ENCODE measurements at places on chromosomes 2 and 18.

DNA sequence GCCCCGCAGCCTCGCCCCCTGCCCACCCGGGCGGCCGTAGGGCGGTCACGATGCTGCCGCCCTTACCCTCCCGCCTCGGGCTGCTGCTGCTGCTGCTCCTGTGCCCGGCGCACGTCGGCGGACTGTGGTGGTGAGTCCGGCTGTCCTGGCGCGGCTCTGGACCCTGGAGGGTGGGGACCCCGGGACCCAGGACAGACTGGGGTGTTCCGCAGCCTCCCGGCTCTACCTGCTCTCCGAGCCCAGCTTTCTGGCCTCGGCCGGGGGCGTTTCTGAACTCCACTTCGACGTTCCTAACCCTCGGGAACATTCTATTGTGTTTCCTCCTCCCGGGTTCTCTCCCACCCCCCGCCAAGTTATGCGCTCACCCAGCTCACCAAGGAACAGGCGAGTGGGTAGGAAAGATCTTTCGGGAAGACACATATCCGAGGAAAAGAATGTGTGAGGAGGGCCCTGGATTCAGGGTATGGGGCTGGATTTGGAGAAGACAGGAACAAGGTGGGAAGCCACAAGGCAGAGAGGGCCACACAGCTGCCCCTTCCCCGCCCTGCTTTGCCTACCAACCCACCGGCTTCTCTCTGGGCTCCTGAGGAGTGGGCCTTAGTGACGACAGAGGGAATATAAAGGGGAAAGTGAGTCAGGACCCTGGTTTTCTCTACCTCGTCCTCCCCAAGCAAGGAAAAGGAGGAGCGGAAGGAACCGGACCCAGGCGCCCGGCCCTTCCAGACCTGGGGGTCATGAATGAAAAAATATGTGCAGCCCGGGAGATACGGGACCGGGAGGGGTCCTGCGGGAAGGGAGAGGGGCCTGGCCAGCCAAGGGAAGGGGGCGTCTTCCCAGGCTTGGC, 605 bp downstream of the WNT6 start:
- DNase-seq, result no peak

DNA sequence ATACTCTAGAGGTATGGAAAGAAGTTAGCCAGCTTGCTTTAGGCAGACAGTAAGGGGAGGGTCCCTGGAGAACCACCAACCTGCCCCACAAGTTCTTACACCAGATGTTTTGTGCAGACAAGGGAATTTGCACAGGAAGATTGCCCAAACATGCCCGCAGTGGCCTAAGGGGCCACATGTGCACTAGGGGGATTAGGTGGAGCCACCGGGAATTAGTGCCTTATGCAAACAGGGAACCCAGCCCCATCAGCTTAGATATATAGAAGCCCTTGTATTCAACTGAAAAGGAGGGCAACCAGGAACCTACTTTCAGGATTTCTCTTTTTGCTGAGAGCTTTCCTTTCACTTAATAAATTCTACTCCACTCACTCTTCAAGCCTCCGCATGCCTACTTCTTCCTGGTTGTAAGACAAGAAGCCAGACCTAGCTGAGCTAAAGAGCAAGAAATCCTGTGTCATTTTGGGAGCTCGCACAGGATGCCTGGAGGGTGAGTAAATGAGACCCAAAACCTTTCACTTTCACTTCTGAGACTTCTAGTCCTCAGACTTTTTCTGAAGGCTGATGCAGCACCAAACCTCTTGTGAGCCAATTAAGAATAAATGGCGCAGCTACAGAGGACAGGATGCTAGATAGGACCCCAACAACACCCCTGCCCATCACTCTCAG, 146.3 kb downstream of the GCA start:
- no peak for DNase-seq

DNA sequence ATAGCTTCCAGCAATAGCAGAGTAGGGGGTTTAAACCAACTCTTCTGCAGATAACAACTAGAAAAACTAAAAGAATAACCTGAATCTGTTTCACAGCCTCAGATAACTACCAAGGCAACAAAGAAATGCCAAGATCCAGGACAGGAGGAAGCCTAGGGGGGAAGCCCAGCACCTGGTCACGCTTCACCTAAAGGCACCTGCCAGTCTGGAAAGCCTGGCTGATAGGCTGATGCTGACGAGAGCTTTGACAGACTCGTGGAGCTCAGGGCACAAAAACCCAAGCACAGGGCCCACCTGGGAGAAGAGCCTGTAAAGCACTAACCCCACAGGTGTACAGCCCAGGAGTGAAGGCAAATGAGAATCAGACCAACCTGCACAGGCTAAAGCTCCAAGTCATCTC, 22.6 kb downstream of the EIPR1 start:
- no peak for DNase-seq

DNA sequence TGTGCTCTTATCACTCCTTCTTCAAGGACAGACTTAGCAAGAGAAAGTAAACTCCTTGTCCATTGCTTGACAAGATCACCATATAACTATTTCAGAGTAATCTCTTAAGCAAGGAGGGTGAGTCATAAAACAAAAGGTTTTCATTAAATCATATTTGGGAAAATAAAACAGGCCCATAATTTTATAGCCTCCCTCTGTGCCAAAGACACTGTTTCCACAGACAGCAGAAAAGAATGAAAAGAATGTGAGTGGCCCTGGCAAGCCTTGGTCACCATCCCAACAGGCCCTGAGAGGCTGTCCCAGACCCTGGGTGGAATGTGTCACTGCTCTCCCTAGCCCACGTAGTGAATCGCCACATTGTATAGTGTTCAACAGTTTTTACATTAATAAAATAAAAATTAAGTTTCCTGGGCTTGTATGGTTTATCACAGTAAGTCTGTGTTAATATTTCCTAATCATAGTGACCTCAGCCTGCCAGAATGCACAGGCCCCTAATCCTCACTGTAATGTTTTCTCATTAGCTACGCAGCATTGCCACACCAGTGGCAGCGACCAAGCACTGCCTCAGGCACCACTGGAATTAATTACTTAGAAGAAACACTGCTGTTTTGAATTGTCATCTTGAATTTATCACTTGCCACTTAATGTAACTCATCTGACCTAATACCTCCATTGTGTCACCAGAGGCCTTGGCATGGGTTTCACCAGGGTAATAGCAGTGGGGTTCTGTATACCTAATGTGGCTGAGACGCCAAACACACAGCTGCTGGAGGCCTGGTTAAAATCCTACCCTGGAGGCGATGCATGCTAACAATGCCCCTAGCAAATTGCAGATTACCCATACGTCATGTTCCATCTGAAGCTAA, 401.9 kb downstream of the LNPK start:
- DNase-seq, result peak; percentile 79

DNA sequence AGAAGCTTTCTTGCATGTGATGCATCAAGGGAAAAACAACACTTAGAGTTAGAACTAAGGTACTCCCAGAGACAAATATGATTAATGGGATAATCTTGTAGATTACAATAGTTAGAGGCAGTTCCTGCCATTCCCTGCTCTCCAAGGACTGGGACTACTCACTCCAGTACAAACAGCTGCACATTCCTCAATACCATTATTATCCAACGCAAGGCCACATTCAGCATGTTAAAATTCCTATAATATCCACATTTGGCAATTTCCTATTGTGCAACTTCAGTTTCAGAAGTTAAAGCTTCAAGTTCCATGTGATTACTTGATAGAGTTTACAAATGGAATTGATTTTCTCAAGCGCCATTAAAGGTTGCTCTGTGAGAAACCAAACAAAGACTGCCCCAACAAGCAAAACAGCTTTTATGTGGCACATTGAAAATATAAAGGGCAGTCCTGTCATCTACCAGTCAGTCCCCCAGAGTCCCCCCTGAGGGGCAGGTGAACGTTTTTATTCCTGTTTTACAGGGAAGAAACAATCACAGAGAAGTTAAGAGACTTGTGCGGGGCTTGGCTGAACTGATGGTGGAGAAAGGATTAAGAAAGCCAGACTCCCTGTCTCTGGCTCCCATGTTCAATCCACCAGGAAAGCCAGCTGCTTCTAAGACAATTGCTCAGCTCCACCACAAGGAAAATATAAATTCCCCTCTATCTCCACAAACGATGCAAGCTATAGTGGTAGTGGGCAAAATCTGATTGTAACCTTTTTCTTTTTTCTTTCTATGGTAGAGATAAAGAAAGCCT, 72.6 kb downstream of the TXNL1 start:
- DNase-seq, result peak; percentile 79

DNA sequence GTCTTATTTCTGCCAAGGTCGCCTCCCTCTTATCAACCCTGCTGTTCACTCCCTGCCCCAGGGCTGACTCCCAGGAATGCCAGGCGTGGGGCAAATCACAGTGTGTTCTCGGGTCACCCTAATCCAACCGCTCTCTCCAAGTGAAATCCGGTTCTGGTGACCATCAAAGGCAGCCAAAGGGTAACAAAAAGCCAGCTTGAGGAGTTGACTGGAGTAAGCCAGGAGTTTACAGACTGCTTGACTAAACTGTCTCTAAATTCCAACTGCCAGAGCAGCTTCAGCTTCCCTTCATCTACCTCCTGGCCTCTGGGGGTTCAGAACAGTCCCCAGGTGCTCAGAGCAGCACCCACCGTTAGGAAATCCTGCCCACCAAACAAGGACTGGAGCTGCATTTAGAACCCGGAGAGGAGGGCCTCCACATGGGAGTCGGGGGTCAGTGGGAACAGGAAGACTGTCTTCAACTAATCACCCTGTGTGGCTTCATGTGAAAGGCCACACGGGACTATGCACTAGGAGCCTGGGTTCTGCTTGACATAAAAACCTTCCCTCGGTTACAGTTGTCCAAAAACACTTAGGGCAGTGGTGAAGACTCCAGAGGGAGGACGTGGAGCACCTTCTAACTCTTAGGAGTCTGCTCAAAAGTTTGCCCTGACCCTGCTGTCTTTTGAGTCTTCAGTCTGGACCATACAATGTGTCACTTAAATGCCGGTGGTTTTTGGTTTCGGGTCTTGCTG, 24.2 kb upstream of the MCFD2 start:
- no peak for DNase-seq

GRCh38 chr2:113878743-113879142, 11.1 kb upstream of the ACTR3 start:
- no peak for DNase-seq

DNA sequence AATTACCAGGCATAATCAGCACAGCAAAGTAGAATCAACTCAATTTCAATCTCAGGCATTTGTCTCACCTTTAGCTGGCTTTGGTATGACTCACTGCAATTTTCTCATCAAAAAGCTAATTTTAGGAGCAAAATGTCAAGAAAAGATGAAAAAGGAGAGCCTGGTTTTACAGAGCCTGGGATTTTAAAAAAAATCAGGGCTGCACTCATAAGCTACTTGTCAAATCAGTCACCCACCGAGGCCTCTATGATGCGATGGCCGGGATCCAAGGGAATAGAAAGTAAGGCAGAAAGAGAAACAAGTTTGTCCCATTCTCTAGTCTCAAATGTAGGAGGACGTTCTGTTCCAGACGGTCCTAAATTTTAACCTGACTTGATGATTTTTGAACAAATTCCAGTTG, 170.9 kb downstream of the SOCS6 start:
- no peak for DNase-seq

DNA sequence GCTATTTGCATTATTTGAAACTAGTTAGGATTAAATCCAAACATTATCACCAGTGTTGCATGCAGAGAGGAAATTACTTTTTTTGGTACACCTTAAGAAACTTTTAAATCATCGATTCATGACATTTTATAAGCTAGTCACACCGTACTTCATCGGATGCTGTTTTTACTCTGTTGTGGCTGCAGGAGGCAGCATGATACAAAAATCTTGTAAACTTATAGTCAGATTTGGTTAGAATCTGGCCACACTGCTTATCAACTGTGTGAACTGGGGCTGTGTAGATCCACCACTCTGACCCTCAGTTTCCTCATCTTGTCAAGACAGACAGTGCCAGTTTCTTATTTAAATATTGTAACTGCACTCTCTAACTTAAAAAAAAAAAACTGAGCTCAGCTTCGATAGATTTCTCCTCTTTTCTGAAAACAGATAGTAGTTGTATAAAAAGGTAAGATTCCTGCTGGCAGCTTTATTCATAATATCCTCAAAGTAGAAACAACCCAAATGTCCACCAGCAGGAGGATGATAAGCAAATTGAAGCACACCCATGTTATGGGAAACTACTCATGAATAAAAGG, 77.8 kb downstream of the RAPGEF4 start:
- DNase-seq, result peak; percentile 32

- DNase-seq, result no peak
These were observed 165.2 kb downstream of the TDRD15 start for GRCh38 chr2:21288739-21289520.

- no peak for DNase-seq
These were observed 7.2 kb downstream of the NCL start for GRCh38 chr2:231457101-231457500.

DNA sequence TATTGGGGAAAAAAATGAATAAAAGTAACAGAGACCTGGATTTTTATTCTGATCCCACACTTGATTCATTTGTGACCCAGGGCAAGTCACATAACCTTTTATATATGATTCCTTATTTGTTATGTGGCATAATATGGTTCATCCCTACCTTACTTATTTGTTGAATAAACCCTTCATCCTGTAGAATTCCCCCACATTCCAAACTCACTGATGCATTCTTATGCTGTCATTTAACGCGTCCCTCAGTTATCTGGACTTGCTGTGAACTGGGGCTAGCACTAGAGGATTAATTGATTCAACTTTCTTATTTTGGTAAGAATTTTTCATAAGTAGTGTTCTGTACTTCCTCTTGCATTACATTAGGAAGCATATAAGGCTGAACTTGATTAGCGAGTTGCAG, 384.7 kb upstream of the RAB12 start:
- no peak for DNase-seq

DNA sequence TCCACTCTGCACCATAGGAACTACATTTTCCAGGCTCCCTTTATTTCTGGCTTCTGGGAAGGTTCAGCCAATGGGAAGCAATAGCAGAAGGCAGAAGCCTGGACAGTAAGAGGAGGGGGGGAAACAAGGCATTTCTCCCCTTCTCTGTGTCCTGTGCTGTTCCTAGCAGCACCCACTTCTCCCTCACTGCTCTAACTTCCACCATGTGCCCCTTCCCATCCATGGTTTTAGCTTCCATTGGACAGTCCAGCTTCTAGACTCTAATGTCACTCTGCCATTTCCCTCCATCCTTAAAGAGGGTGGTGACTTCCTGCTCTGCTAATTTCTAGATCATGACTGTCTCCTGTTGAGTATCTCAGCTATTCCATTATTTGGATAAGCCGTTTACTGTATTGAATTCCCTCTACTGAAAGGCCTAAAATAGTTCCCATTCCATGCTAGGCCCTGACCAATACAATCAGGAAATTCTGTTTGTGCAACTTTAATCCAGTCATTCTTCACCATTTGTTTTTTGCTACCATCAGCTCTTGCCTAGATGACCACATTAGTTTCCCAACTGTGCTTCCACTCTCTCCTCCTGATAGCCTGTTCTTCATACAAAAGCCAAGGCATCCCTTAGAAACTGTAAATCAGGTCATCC, 20.8 kb upstream of the LYPD1 start:
- DNase-seq, result peak; percentile 27

DNA sequence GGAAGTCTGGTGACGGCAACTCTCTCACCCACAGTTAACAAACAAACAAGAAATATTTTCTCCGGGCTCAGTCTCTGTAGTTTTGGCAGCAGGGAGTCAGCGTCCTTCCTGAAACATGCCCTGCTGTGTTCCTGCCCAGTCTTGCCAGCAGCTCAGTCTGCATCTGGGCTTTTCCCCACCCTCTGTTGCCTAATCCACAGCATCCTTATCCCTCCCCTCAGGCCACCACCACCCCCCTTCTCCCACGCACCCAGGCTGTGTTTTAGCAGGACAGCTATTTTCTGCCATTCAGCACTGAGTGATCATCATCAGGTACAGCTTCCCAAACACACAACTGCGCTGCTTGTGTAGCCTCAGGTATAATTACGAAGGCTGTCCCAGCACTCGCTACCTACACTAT, 168.2 kb downstream of the DPP10 start:
- DNase-seq, result no peak

- DNase-seq, result no peak
These were observed 760 bp upstream of the CNOT11 start for GRCh38 chr2:101251844-101252407.

- DNase-seq, result peak; percentile 25
These were observed 83.3 kb downstream of the ICOS start for GRCh38 chr2:204019572-204020501.

All from AG20443 (cell line).